ENCODE measurements at places on chromosomes 13 and 19.

GRCh38 chr19:18397242-18398202, at the start of gene LRRC25:
TSS of gene LRRC25 (minus strand) at chr19:18397622. CDS start at chr19:18396963, 659 bp downstream.
- no peak for DNase-seq

GRCh38 chr19:48806518-48806817, 4.4 kb downstream of the BCAT2 start:
- DNase-seq, result no peak

GRCh38 chr19:35292421-35293362, 731 bp downstream of the MAG start:
- DNase-seq, result no peak

DNA sequence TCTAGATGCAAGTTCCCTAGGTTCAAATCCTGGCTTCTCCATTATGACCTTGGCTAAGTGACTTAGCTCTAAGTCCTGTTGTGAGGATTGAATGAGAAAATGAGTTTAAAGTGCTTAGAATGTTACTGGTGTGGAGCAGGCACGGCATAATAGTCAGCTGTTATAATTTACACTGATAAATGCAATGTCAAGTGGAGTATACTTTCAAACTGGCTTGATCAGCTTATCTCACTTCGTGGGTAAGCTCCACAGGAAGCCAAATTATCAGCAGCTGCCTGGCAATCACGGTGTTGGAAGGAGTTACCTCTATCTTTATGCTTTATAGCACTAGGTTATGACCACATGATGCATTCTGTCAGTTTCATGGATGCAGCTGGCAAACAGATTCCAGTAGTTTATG, 272.8 kb downstream of the OLFM4 start:
- no peak for DNase-seq

DNA sequence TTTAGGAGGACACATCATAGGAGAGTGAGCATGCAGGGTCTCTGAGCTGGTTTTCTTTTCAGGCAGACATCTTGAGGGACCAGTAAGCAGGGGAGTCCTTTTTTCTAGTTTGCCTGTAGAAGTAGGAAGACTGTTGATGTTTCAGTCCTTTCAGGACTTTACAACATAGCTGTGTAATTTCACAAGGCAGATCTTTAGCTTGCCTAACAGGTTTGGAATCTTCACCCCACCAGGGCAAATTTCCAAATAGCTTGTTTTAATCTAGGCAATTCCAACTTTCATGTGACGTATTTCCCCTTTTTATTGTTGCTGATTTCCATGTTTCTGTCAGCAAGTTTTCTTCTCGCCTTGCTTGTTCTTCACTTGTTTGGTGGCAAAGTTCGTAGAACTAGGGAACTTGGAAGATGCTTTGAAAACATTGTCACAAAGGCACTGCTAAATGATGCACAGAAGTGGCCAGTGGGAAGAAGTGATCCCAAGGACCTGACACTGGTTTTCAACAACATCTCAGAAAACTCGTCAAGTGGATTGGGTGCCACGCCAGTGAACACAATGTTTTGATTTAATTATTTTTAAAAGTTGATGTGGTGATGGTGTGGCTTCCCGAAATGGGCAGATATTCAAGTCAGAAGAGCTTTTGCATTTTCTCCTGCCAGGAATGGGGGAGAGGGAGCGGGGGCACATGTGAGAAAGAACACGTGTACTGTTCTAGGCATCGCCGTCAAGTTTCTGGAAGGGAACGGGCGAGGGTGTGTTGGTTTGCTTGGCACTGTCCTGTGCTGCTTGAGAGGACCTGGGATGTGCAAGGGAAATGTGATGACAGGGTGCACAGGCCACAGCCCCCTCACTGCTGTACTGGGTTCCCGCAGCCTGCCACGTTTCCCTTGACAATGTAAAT, 418.6 kb downstream of the OXGR1 start:
- DNase-seq, result no peak

DNA sequence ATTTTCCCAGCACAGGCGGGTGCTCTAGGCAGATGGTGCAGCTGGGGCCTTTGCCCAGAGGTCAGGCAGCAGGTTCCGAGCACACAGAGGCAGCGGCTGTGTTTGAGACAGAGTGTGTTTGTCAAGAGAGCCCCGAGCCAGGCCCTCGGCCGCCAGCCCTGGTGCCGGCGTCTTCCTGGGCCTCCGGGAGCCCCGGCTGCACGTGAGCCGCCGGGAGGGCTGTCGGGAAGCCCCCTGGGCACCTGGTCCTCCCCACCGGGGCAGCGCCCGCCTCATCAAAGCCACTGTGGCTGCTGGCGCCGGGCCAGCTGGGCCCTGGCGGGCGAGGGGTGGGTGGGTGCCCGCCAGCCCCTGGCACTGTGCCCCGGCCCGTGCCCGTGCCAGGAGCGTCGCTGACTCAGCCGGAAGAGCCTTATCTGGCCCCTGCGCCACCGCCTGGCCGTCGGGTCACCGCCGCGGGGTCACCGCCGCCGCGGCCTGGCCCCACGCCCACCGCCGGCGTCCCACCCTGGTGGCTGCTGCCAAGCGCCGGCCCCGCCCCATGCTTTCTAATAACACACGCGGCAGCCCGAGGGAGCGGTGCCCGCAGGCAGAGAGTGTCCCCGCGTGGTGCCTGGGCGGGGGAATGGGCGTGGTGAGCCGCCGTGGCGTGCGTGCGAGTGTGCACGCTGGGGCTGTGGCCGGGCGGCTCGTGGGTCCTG, 14.9 kb downstream of the ARID3A start:
- DNase-seq, result no peak

- no peak for DNase-seq
Observed at GRCh38 chr13:75636436-75637180, 478 bp downstream of the LMO7 start.

- DNase-seq, result no peak
Observed at GRCh38 chr13:45951724-45952123, 100.2 kb upstream of the SIAH3 start.

DNA sequence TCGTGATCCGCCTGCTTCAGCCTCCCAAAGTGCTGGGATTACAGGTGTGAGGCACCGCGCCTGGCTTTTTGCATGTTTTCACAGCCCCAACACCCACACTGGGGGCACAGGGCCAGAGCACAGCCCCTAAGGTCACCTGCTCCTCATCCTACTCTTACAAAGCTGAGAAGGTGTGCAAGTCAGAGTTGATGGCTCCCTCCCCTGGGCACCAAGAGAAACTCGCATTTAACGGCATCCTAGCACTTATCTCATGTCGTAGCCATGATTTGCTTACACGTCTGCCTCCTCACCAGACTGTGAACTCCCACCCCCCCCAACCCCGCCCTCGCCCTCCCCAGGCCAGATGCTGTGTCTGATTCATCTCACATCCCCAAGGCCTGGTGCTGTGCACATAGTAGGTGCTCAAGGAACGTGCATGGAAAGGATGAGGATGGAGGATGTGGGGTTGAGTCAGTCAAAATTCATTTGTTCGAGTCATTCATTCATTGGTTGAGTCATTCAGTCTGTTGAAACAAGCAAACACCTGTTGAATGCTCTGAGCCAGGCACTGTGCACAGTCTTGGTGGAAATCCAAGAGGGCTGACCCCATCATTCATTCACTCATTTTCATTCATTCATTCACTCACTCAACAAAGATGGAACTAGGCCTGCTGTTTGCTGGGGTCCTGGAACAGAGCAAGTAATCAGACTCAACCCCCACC, 11.3 kb downstream of the SHANK1 start:
- no peak for DNase-seq

GRCh38 chr19:13212759-13213330, 62.6 kb downstream of the IER2 start:
- DNase-seq, result no peak

- DNase-seq, result no peak
Observed at GRCh38 chr13:84536906-84537305, 654.6 kb upstream of the SLITRK1 start.

DNA sequence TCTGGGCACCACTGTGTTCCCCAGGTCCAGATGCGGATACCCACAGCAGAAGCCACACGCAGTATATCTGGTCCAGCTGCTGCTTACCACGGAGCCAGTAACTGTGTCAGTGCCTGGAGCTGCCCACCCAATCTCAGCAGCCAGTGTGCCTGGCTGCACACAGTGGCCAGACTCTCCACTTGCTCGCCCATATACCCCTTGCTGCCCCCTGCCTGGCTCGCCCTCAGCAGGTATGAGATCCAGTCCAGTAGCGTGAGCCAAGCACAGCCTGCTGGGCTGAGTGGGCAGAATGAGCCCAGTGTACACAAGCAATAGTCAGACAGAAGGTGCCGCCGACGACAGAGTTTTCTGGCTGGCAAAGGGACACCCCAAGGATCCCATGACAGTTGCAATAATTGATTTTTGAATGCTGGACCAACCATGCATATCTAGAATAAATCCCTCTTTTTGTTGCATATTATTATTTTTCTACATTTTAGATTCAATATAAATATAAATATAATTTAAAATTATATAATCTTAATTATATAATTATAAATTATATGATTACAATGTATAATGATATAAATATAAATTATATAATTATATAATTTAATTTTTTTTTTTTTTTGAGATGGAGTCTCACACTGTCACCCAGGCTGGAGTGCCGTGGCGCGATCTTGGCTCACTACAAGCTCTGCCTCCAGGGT, 918.8 kb upstream of the MIR17HG start:
- DNase-seq, result no peak

DNA sequence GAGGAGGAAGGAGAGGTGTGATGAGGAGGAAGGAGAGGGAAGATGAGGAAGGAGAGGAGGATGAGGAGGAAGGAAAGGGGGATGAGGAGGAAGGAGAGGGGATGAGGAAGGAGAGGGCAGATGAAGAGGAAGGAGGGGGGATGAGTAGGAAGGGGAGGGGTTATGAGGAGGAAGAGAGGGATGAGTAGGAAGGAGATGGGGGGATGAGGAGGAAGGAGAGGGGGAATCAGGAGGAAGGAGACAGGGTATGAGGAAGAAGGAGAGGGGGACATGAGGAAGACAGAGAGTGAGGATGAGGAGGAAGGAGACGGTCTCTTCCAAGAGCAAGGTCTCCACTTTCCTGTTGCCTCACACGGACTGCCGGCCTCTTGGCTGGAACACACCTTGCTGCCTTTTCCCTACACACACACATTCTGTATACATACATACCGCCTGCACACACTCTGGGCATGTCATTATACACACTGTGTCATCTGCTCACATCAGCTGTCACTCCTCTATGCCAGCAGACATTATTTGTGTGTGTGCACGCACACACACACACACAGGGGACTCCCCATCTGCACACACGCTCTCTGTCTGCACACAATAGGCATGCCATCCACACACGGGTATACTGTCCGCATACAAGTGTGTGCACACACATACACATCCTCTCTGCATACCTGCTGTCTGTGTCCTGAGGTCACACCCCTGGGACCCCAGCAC, 11.1 kb upstream of the VSTM2B start:
- no peak for DNase-seq

- no peak for DNase-seq
Observed at GRCh38 chr19:1214862-1215731, 9.5 kb downstream of the STK11 start.

GRCh38 chr19:48368936-48369335, 4.8 kb downstream of the SYNGR4 start:
- DNase-seq, result no peak

DNA sequence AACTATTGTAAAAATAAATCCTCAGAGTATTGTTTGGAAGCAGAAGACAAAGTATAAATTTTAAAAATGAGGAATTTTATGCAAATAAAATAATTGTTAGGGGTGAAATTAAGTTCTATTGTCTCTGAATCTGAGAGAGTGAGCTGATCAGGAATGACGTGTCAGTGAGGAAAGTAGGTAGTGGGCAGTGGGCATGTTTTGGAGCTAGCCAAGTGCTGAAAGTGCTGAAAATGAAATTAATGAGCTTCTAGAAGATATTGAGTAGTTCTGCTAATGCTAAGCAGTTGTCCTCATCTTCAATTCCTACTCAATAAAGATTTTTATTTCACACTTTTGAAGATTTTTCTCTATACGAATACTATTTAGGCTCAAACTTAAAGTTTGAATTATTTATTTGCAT, 1167.8 kb upstream of the PCDH20 start:
- no peak for DNase-seq

DNA sequence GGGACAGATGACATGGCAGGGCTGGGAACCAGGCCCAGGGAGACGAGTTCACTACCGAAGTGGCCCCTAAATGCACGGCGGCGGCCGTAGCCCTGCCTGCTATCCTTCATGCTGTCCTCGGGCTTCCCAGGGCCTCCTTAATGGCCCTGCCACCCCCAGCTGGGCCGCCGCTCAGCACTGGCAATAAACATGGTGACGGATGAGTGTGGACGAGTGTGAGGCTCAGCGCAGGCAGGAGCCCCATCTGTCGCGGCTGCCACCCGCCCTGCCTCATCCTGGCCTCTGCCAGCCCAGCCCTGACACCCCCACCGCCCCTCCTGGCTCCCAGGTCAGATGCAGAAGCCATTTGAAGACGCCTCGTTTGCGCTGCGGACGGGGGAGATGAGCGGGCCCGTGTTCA, 13.6 kb downstream of the PIN1 start:
- DNase-seq, result no peak

DNA sequence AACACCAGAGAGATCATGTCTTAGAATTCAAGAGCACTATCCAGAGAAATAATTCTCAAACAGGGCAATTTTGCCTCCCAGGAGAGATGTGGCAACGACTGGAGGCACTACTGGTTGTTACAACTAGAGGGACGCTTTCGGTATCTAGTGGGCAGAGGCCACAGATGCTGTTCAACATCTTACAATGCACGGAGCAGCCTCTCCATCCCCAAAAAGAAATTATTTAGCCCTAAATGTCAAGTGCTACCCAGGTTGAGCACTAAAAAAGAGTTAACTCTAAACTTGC, 78.6 kb downstream of the ABCC4 start:
- DNase-seq, result no peak

DNA sequence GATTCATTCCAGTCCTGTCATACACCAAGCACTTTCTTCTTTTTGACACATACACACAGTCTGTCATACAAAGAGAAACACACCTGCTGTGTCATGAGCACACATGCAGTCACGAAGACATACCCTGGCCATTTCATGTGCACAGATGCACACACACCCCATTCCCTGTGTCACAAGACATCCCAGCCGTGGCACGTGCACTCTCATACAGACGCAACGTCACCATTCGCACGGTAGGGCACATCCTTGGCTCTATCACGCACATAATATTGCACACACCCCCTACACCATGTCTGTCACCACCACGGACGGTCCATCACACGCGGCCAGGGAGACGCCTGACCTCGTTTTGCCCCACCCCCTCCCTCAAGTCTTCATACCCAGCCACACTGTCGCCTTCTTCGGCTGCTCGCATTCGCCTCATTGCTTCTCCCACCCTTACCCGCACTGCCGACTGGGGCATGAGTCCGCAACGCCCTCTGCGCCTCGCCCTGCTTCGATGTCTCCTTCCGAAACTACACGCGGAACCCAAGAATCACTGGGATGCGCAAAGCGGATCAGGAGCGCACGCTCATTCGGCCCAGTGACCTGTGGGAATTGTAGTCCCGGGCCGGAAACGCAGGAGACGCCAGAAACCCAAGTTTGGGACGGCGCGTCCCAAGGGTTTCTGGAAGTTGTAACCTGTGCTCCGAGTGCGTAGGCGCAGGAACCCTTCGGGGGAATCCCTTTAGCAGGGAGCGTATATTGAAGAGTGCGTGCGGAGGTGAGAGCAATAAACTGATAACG, 6.8 kb upstream of the ZNF283 start:
- DNase-seq, result no peak
